ENCODE measurements at places on chromosomes 1 and 21.

DNA sequence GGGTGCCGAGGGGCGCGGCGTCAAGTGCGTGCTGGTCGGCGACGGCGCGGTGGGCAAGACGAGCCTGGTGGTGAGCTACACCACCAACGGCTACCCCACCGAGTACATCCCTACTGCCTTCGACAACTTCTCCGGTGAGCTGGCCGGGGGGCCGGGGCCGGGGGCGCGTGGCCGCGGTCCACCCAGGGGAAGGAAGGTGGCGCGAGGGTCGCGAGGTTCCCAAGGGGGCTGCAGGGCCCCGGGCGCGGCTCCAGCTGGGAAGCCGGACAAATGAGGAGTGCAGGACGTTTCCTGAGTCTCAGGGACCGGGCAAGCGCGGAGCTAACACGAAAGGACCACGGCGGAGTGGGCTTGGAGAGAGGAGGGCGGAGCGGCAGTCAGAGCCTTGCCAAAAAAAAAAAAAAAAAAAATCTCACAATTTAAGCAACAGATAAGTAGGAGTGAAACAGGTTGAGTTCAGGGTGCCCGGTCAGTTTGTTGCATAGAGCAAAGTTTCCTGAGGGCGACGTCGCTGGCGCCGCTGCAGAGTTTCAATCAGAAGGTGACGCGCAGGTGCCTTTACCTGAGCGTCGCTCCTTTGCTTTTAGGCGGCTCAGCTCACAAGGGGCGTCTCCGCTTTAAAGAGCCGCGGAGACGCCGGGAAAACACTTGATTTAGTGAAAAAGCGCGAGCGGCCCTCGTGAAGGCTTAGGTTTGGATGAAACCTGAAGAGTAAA, 750 bp downstream of the RHOU start:
- DNase-seq, result peak; percentile 74

DNA sequence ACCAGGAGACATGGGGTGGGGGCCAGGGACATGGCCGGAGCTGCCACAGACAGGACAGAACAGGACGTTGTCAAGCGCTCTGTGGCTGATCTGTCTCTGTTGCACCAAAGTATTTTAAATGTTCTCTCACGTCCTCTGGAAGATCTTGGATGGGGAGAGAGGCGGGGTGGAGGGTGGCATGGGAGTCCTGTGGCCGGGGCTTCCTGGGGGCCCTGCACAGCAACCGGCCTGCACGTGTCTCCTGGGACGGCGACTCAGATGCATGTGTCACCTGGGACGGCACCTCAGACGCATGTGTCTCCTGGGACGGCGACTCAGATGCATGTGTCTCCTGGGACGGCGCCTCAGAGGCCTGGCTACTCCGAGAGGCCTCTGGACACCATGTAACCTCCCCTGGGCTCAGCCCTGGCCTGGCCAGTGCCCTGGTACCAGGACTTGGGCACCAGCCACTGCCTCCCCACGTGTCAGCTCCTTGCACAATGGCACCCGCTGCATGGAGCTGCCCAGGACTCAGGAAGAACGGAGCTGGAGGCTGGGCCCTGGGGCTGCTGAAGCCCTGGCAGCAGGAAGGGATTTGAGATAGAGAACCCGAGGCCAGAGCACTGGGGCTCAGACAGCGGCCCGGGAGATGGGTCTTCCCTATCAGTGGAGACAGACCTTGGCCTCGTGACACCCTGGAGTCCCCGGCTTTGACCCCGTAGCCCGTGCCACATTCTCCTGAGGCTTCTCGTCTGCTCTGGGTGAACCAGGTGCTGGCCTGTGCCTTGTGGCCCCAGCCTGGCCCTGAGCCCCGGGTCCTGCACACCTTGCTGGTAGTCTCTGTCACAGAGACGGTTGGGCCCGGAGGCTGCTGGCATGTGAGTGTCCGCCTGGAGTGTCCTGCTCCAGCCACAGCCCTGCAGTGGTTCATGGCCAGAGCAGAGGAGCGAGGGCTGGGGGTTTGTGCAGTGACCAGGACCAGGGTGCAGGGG, 14.7 kb upstream of the SLC19A1 start:
- DNase-seq, result no peak

DNA sequence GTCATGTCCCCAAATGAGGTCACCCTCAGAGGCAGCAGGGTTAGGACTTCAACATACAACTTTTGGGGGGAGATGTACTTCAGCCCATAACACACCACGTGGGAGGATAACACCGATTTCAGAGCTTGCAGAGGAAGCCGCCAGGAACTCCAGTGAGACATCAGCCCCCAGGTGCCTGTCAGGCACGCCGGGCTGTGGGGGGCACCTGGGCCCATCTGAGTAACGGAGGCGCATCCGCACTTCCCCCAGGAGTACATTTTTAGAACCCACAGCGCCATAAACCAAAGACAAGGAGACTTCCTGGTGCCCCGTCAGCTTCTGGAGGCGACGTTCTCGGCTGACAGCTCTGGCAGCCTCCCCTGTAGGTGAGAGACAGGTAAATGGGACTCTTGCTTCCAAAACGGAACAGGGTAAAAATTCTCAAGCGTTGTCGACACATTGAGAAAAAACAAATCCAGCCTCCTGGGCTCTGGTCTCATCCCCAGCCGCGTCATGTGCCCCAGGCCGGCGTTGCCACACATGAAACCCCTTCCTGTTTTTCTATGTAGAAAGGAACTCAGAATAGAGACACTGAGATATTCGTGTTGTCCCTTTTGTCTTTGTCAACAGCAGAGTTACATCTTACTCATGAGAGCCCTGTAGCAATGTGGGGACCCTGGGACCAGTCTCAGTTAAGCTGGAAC, 93.3 kb downstream of the PDE9A start:
- peak; percentile 81 for DNase-seq

- DNase-seq, result no peak
These were observed 205.6 kb upstream of the GJB5 start for GRCh38 chr1:34549199-34549598.

GRCh38 chr21:17032141-17032655, 480.6 kb upstream of the CXADR start:
- no peak for DNase-seq

- no peak for DNase-seq
These were observed 2298.5 kb downstream of the MRPL39 start for GRCh38 chr21:23308741-23309140.

- DNase-seq, result no peak
These were observed 19.9 kb upstream of the DNAJC6 start for GRCh38 chr1:65289449-65289848.

- no peak for DNase-seq
These were observed 36.7 kb upstream of the SH3D21 start for GRCh38 chr1:36269408-36269838.

- no peak for DNase-seq
These were observed 14.5 kb upstream of the SERTAD4 start for GRCh38 chr1:210218047-210218446.

DNA sequence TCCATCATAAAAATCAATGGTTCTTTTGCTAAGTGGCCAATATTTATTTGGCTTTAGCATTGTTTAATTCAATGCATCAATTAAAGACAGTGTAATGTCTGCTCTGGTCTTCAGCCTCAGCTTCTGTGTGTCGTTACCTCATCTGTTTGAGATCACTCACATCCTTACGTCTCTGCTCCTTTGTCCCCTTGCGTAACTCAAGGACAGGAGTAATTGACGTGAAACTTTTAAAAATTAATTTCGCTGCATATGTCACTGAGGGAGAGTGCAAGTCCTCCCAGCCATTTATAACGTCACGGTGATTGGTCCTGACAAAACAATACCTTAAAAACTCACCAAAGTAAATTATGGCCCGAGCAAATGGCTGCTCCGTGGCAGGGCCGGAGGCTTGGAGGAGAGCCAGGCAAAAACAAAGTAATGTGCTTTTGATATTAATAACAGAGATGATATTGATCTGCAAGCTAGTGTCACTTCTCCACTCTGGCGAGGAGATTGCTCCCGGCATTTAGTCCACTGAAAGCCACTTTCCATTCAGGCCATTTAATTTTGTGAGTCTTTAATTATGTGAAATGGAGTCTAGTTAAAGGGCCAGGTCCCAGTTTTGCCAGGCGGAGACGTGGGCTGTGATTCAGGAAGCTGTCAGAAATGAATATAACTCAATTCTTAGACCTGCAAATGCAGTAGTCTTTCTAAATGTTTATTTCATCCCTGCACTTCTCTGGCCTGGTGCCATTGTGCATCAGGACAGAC, 150.9 kb upstream of the POU3F1 start:
- no peak for DNase-seq

GRCh38 chr1:202249846-202250245, 56.2 kb downstream of the LGR6 start:
- DNase-seq, result no peak

DNA sequence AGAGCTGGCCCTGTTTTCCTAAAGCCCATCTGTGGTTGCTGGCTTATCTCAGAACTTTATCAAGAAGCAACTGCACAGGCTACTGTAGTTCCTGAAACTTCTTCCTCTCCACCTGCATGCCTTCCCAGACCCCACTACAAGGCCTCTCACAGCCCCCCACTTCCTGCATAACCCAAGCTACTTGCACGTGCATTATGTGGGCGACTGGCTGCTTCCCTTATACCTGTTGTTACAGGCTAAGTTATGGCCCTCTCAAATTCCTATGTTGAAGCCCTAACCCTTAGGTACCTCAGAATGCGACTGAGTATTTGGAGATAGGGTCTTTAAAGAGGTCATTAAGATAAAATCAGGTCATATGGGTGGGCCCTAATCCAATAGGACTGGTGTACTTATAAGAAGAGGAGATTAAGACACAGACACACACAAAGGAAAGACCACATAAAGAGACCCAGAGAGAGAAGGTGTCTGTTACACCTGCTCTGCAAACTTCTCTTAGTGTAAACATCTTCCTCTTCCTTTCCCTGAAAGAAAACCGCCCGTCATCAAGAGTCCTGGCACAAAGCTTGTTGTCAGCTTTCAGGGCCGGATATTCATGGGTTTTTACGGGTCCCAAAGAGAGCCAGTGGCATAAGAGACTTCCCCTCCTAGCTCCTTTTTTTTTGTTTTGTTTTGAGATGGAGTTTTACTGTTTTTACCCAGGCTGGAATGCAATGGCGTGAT, 5.1 kb downstream of the ZNF496 start:
- DNase-seq, result no peak

GRCh38 chr1:78950826-78951225, 55.7 kb downstream of the ADGRL4 start:
- DNase-seq, result no peak

DNA sequence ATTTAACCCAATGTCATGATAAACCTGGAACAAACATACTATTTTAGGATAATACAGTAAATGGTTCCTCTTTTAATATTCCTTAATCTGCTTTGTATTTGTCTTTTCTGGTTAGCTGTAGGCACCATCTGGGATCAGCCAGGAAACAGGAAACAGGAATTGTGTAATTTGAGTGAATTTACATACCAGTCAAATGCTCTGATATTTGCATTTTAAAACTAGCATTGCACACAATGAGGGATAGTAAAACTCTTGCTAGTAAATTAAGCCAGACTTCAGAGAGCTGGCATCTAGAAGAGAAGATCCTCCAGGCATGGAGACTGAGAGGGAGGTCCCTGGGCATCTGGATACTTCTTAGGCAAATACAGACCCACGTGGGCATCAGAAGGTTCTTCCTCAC, 103.5 kb downstream of the HMCN1 start:
- no peak for DNase-seq

- no peak for DNase-seq
These were observed 1.8 kb upstream of the TSPEAR start for GRCh38 chr21:44713130-44713529.

- DNase-seq, result no peak
These were observed 6.6 kb downstream of the PEF1 start for GRCh38 chr1:31637915-31638673.

All from heart left ventricle (tissue), 16 donors.